Suppressor macrophage (primary cell): ENCODE measurements at places on chromosomes 6 and 20.

DNA sequence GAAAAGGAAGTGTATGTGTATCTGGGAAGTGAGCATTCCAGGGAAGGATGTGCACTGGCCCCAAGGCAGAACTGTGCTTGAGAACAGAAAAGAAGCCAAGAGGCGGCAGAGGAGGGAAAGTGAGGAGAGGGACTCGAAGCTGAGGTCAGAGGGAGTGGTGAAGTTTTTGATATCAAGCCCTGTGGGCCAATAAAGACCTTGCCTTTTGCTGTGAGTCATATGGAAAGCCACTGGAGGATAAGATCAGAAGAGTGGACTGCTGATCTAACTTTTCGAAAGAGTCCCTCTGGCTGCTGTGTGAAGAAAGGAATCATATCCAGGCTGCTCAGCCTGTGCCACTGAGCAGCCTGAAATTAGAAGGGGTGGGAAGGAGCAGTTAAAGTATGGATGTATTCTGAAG lies 99.4 kb downstream of the EYA4 start:
- DNase-seq = no peak

- DNase-seq = no peak
These were observed 17.0 kb upstream of the PRL start for GRCh38 chr6:22313796-22314195.

- DNase-seq = no peak
These were observed 166.1 kb downstream of the CDKAL1 start for GRCh38 chr6:20700375-20700774.

- no peak for DNase-seq
These were observed 38.8 kb downstream of the SUMO4 start for GRCh38 chr6:149438855-149439254.

DNA sequence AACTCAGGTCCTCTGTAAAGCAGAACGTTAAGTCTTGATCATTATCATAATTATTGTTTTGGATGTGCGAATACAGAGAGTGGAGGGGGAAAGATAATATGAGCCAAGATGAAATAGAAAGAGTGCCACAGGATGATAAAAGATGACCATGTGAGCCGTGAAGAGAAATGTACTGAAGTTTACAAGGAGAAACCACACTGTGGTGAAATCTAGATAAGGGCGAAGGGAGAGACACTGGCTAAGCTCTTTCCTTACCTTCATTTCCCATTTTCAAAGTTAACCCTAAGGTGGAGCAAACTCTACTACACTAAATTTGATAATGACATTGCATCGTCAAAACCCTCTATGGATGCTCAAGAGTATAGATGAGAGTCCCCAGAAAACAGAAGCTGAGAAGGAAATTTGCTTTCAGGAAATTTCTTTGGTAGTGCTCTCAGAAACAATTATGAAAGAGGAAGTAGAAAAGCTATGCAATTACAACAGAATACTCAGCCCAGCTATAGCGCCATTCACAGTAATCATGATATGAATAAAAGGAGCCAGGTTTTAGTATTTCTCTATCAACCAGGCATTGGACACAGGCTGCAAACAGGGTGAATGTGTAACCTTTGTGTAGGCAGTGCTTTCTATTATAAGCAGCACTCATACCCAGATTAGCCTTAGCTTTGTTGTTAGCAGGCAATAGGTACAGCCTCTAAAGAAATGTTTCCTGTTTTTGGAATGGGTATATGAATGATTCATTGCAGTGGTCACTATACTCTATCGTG lies 1080.7 kb downstream of the GRIK2 start:
- DNase-seq = no peak
